ENCODE measurements at places on chromosomes 7 and 10.

- DNase-seq: no peak
Measured at GRCh38 chr10:69898524-69898923, 96.8 kb downstream of the COL13A1 start.

DNA sequence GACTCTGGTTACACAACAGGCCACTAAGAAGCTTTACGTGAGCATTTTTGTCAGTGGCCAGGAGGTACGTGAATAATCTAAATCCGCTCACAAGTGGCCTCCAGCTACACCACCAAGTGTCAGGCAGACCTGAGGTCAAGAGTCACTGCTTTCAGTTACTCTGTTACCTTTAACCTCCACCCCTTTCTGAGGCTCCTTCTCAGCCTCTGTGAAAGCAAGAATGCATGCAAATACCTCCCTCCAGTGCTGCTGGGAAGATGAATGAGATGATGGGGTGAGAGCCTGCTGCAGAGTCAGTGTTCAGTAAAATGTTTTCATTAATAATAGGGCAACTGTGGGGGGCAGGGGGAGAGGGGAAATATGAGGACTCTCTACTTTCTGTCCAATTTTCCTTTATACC lies 11.2 kb downstream of the DDC start:
- DNase-seq: no peak

- no peak for DNase-seq
Measured at GRCh38 chr10:391305-391704, 256.1 kb downstream of the ZMYND11 start.

GRCh38 chr7:69002416-69002815 lies 595.9 kb upstream of the AUTS2 start:
- DNase-seq: no peak

DNA sequence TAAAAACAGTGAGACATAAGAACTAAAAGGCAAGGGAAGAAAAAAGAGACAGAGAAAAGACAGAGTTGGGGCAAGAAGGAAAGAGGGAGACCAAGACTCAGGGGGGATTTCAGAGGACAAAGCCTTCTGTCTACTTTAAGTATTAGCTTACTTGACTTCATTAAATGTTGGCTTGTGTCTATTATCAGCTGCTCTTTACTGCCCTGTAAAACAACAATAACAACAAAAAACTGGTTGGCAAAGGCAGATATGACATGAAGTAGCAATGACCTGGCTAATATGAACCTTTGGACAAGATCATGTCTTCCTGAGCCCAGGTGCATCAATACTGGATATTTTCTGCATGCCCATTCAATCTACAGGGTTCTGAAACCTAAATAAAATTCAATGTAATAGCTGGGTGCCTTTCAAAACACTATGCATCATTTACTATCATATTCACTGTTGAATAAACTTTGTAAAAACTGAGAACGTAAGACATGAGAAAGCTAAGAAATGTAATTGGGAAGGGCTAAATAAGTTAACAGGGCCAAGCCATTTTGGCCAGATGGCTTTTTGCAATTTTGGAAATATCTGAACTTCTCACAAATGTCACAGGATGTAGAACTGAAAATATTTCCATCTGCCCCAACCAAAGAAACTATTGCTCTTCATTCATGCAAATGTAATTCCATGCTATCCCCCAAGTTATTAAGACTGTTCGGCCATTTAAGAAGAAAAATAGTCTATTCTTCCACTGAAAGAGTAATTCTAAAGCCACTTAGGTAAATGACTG lies 49.4 kb downstream of the LRRN3 start:
- DNase-seq: no peak

DNA sequence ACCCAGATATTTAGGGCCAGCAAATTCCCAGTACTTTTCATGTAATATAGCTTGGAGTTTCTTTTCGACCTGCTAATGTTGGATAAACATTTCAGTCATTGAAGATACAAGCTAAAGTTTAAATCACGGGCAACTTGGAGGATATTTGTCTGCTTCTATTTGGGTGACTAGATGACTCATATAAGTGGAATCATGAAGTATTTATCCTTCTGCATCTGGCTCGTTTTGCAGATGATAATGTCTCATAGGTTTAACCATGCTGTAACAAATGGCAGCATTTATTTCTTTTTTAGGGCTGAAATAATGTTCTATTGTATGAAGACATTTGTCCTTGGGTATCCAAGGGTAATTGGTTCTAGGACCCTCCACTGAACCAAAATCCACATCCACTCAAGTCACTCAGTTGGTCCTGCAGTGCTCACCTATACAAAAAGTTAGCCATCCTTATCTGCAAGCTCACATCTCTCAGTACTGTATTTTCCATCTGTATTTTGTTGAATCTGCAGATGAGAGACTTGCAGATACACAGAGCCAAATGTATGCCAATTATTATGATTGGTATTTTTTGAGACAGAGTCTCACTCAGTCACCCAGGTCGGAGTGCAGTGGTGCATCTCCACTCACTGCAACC lies 187.2 kb upstream of the CSTF2T start:
- DNase-seq: no peak

GRCh38 chr10:70162151-70162891 lies 8.0 kb downstream of the SAR1A start:
- DNase-seq: no peak

GRCh38 chr10:110212119-110213006 lies 5.0 kb downstream of the MXI1 start:
- DNase-seq: no peak

DNA sequence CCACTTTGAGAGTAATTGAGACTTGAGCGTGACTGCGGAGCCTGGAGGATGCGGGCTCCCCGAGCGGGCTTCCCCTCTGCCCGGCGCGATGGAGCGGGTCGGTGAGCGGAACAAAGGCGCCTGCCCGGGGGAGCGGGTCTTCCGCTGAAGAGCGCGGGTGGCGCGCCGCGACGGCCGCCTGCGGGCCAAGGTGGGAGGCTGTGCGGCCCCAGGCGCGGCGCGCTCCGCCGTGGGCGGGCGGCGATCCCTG lies at the start of gene GALNT17:
GALNT17 (plus strand) TSS at position 18 of the 250 bp plus-strand sequence.
- no peak for DNase-seq

GRCh38 chr7:37411444-37412034 lies 37.1 kb downstream of the ELMO1 start:
- DNase-seq: no peak

DNA sequence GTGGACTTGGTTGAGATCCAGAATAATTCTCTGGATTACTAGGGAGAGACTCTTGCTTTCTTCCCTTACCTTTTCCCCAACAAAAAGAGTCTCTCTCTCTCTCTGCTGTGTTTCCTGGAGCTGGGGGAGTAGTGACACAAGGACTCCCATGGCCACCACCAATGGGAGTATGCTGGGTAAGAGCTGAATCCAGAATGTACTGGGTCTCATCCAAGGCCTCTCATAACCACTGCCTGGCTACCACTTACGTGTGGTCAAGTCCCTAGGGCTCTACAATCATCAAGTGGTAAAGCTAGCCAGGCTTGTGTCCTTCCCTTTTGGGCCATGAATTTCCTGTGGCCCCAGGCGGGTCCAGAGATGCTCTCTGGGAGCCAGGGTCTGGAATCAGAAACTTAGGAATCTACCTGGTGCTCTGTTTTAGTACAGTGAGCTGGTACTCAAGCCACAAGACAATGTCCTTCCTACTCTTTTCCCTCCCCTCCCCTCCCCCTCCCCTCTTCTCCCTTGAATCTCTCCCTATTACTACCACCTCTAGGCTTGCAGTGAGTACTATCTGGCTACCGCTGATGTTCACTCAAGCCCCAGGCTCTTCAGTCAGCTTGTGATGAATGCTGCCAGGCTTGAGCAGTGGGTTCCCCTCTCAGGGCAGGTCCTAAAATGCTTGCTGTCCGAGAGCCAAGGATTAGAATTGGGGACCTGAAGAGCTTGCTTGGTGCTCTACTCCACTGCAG lies 196.6 kb downstream of the BBS9 start:
- DNase-seq: no peak

- no peak for DNase-seq
Measured at GRCh38 chr10:62583876-62584615, 209.9 kb downstream of the ZNF365 start.

DNA sequence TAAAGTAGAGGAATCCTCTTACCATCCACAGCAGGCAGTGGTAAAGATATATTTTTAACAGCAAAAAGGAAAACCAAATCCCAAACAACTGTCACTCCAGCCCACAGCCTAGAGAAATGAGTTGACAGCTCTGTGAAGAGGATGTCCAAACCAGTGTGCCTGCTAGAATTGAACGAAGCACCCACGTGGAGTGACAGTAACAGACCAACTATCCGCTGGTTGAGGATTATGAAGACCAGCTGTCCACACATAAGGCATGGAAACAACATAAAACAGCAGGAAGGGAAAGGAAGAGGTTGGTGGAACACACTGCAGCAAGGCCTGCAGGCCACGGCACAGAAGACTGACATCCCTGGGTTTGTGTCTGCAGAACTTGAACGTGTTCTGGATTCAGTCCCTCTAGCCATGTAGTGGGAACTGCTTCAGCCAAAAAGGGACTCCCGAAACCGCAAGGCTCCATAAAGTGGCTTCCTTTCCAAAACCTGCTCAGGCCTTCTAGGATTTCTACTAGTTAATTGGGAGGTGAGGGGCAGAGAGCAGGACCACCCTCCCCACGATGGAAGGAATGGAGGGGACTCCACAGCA lies 324.4 kb downstream of the BICC1 start:
- DNase-seq: no peak

DNA sequence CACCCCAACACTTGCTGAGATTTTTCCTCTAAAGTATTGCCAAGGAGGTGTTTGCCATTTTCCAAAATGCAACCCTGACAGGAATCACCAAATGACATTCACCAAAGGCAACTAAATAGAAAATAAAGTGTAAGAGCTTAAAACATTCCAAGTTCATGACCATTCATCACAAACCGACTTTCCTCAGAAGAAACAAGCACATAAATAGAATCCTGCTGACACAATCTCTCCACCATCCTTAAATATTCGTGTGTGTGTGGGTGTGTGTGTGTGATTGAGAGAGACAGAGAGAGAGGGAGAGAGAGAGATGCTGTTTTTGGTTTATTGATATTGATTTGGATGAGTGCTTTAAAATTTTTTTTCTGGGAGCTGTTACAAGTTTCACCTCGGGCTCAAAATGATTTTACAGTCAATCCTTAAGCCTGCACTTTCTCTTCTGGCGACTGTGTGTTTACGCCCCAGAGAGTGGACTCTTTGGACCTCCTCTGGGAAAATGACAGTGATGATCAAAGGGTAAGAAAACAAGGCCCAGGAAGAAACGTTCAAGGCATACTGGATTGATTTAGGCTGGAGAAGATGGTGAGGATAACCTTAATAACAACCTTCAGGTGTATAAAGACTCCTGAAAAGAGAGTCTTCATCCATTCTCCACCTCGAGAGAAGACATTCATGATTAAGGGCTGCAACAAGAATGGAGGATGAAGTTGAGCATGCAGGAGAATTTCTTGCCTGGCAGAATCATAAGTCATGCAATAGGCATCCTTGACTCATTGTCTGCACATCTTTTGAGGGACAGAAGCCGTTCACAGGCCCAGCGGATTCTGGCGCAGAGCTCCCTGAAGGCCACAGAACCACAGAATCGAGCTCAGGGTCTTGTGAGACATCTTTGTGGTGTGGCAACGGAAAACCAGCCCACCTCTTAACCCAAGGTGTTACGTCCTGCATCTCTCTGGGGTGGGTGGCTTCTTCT lies 104.4 kb upstream of the FGFR2 start:
- no peak for DNase-seq

- no peak for DNase-seq
Measured at GRCh38 chr10:33773253-33773573, 438.7 kb upstream of the NRP1 start.
